ENCODE measurements at places on chromosomes 12 and 14.

- no peak for DNase-seq
Measured at GRCh38 chr14:74049876-74050495, 30.8 kb downstream of the BBOF1 start.

DNA sequence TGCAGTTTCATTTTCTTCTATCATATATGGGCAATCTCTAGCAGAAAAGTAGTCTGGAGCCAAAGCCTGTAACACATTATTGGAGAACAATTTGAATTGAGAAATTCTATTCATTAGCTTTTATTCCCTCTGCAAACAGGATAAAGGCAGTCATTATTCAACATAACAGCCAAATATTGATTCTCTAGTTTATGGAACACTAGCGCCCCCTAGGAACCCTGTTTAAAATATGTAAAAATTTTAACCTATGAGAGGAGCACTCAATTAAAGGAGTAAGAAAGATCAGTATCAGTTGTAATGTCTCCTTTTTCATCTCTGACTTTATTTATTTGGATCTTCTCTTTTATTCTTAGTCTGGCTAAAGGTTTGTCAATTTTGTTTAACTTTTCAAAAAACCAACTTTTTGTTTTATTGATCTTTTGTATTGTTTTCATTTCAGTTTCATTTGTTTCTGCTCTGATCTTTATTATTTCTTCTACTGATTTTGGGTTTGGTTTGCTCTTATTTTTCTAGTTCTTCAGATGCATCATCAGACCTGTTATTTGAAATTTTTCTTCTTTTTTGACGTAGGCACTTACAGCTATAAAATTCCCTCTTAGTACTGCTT is 4.8 kb upstream of the LMNTD1 start:
- peak; percentile 71 for DNase-seq

GRCh38 chr12:55637467-55637866 is 775 bp downstream of the OR10P1 start:
- DNase-seq = no peak

GRCh38 chr14:39434401-39434800 is 2.2 kb upstream of the FBXO33 start:
- DNase-seq = no peak

DNA sequence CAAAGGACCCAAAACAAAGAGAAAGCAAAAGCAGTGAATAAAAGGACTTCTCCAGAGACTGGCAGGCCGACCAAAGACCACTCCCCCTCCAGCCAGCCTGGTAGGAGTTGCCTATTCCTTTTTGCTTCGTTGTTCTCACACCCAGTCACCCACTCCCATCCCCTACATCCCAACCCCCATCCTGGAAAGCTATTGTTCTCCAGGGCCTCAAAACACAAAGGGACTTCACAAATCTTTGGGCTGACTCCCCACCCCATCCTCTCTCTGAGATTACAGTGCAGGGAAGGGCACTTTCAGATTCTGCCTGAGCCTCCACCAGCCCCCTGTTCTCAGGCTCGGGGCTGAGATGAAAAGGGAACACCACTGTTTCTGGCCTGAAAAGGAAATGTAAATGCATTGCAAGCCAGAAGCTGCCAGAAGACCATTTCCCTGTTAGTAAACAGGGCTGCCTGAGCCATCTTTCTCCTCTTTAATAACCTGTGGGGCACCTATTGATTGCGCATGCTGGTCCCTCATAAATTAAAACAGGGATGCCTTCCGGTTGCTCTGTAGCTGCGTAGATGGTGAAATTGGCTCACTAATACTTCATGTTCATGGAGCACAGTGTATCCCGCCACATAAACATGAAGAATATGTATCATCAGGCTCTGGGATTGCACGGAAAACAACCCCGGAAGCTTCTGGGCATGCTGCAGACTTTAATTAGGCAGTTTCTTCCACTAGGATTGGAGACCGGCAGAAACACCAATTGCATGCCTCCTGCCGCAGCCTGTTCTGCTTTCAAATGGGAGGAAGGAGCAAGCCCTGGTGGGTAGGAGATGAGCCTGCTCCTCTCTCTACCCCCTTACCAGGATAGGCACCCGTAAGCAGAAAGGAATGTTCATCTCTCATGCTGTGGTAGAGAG is 130.3 kb upstream of the FUT8 start:
- peak; percentile 83 for DNase-seq

GRCh38 chr12:1826867-1827705 is 6.7 kb downstream of the LRTM2 start:
- DNase-seq = no peak

- peak; percentile 70 for DNase-seq
Measured at GRCh38 chr14:59342516-59343484, 122.4 kb downstream of the GPR135 start.

DNA sequence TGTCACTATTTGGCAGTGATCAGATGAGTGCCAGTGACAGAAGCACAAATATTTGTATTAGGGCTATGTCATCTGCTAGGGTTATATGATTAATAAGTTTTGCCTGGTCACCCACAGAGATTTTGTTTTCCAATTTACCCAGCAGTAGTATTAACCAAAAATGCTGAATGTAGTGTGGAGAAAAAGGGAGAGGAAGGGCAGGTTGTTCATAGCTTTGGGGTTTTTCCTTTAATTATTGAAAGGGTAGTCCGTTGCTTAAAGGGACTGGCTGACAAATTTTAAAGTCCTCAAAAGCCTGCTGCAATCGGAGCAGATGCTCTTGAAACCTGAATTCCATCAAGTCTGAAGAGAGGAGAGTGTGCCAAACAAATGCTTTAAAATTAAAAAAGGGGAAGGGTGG is 237.9 kb upstream of the CCDC196 start:
- DNase-seq = no peak

GRCh38 chr12:103877934-103878510 is 37.0 kb upstream of the NT5DC3 start:
- peak; percentile 83 for DNase-seq

GRCh38 chr12:65656891-65657351 is 167.4 kb upstream of the HMGA2 start:
- peak; percentile 98 for DNase-seq

- no peak for DNase-seq
Measured at GRCh38 chr14:88786715-88787114, 6.0 kb downstream of the EML5 start.

GRCh38 chr12:780750-781379 is 28.5 kb downstream of the WNK1 start:
- no peak for DNase-seq

DNA sequence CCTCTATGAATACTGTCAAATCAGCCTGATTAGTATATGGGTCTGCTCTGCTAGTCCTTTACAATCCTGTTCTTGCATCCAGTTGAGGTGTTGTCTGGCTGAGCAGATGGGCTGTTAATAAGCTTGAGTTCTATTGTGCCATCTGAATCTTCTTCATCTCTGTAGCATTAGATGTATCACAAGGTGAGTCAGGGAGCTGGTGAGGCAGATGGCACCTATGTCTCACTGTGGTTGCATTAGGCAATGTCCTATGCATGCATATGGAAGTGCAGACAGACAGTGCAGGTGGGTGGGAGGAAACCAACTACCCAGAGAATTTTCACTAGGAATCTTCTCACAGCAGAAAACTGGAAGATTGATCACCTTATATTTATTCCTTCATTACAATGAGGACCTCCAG is 165.7 kb upstream of the STXBP6 start:
- no peak for DNase-seq

DNA sequence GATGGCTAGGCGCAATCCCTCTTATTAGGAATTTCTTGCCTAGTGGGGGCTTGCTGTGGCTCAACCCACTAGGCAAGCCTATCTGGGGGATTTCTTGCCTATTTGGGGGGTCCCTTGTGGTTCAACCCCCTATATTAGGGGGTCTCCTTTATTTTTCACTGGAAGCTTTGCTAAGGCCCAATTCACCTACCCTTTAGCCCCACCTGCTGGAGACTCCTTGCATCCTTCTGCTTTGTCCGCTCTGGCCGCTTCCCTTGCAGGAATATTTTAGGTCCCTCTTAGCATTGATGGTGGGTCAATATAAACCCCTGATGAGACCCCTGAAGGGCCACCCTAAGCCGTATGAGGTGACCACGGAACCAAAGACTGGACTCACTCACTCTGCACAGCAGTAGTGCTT is 1552.1 kb downstream of the AACS start:
- no peak for DNase-seq

GRCh38 chr14:33165144-33165925 is 226.7 kb downstream of the NPAS3 start:
- peak; percentile 28 for DNase-seq

DNA sequence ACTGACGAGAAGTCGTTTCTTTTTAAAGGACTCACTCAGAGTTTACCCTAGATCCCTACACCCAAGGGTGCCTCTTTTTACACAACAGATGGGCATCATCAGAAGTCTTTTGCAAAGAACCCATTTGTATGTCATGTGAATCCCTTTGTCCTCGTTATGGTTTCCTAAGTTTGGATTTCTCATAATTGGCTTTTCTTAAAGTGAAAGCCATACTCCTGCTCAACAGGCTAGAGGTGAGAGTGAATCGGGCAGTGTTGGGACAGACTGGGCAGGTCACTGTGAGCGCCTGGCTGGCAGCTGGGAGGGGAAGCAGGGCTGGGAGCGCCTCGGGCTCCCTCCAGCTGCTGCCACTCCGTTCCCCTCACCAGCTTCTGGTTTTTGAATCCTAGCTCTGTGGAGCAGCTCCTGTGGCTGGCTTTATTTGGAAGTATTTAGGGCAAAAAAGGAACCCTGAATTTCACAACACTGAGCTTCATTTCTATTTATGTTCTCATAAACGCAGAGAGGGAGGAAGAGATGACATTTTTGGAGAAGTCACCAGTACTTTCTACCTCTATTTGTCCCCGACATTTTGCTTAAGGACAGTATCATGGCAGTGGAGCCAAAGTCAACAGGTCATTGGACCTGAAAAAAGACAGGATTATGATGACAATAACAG is 63.8 kb upstream of the ACTN1 start:
- DNase-seq = no peak

GRCh38 chr14:89588840-89589296 is 171.8 kb upstream of the FOXN3 start:
- no peak for DNase-seq

GRCh38 chr12:44673811-44674210 is 202.3 kb downstream of the NELL2 start:
- no peak for DNase-seq

DNA sequence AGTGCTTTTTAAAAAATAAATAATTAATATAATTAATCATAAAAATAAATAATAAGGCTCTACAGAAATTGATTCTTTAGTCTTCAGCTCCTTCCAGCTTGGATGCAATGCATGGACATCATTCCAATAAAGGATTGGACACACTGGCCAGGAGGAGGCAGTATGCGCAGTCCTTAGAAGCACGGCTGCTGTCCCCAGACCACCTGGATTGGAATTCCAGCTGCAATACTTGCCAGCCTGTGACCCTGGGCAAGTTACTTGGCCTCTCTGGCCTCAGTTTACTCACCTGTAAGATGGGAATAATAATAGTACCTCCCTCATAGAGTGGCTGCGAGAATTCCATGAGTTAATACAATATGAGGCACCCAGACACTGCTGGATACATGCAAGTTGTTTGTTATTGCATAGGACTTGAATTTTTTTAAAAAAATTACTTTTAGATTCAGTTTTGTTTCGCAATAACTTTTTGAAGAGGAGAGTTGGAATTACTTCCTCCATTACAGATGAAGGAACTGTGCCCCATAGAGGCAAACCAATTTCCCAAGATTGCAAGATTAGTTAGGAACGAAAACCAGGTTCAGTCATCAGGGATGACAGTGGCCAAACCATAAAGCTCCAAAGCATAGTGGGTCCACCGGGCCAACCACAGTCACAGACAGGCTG is 12.2 kb downstream of the RPH3A start:
- DNase-seq = no peak

DNA sequence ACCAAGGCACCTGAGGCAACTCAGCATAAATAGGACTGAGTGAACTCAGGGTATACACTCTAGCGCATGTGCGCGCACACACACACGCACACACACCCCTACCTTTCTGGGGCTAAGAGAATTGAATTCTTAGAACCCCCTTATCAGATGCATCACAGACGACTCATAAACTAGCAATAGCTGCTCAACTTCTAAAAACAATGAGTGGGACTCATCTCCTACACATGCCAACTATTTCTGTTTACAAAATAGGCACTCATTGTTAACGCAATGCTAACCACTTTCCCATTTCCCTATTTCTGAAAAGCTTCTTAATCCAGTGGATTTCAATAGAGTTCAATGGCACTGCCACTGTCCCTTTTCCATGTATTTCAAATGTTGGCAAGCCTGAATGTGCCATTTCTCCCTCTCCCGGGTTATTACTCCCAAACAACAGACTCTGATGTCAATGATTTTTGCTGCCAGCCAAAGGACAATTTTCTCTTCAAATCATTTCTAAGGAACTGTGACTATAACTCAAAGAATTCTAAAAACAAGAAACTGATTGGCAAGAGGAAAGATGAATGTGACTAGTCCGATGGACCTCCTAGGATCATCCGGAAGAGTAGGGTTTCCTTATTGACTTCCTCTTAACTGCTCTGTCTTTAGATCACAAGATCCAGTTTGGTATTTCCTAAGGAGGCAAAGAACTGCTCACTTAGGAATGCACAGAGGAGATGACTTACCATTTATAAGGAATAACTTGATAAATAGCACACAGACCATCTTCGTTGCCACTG is 48.8 kb downstream of the SLC38A1 start:
- DNase-seq = peak; percentile 81

DNA sequence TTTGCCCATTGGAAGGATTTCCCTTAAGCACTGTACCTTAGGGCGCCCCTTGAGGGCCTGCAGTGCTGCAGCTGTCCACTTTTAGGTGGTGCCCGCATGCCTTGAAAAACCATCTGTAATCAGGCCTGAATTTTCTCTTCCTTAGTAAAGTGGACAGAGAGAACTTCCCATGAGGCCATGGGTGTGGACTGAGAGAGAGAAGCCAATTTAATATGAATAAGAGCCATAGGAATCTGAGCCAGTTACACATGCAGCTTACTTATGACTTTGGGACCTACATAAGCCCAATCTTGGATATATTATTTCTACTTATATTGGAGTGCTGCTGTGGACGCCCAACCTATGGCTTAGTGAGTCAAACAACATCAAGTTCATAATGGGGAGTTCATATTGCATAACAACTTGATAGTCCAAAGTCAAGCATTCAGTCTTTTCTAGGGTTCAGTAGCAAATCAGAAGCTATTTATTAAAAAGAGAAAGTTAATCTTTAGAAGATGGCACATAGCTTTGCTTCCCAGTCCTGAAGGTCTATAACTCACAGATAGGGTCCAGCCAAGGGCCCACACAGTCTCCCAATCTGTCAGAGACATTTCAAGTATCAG is 11.1 kb upstream of the ETV6 start:
- no peak for DNase-seq

GRCh38 chr12:113609692-113610469 is 138.2 kb upstream of the LHX5 start:
- DNase-seq = no peak

GRCh38 chr12:20601668-20602280 is 93.4 kb upstream of the SLCO1C1 start:
- DNase-seq = peak; percentile 85

GRCh38 chr12:74957634-74958033 is 252.0 kb downstream of the KCNC2 start:
- DNase-seq = no peak

GRCh38 chr14:67332468-67332867 is 27.1 kb downstream of the ATP6V1D start:
- no peak for DNase-seq

GRCh38 chr12:79255288-79255687 is 390.7 kb downstream of the SYT1 start:
- no peak for DNase-seq

GRCh38 chr12:92206596-92206995 is 61.0 kb upstream of the BTG1 start:
- no peak for DNase-seq

- peak; percentile 63 for DNase-seq
Measured at GRCh38 chr14:84420221-84420620, 1109.7 kb upstream of the FLRT2 start.

All from choroid plexus epithelial cell (primary cell).